ENCODE measurements at places on chromosomes 7 and 10. TPM values are rescaled to one million over a fixed set of nuclear protein-coding genes. Genes with fewer than 3 reads are reported as not detected.

Gene PPP1R9A
- total RNA-seq, result 10.8 TPM

Gene NCF1
- not detected for total RNA-seq

Gene PRKCQ
- 9.8 TPM for total RNA-seq

Gene MKX
- not detected for total RNA-seq

Gene TMEM184A
- total RNA-seq, result 13.4 TPM

Gene SPDYE6
- total RNA-seq, result not detected

Gene CDHR1
- total RNA-seq, result not detected
